ENCODE measurements at places on chromosomes 6 and 20.

DNA sequence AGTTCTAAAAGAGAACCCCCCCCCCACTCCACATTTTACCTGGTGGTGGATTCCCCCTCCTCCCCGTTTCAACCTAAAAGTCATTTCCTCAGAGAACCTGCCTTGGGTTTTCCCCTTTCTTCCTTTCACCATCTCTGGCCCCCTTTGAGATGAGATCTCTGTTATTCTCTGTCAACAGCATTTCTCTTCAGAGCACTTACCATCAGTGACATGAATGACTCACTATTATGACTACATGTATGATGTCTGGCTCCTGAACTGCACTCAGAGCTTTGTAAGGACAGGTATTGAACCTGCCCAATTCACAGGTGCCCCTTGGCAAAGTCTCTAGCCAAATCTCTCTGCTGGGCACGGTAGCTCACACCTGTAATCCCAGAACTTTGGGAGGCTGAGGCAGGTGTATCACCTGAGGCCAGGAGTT is 61.4 kb upstream of the JARID2 start:
- DNase-seq, result no peak

GRCh38 chr20:23782366-23782983 is 31.7 kb upstream of the CST1 start:
- peak; percentile 29 for DNase-seq

DNA sequence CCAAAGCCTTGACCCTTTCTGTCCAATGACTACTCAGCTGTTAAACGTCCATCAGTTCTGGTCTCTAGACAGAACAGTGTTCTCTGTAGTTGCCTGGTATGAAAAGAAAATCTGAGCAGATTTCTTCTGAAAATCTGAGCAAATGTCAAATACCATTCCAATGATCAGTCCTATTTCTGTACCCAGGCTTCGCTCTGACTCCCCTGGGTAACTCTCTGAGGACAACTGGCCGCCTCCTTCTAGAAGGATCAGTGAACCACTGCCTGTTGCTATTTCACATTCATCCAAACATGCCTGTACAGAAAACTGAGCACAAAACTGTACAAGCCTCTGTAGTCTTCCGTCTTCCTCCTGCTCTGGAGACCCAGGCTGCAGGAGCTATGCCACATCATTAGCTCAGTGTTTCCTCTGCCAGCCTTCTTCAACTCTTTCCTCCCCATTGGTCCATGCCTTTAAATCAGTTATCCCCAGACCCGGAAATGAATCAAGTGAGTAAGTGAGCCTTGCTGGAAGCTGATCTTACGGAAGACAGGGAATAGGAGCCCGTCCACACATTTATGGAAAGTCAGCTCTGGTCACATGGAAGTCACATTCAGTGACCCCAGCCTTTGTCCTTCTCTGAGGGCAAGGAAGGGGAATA is 63.3 kb downstream of the DAAM2 start:
- DNase-seq, result no peak

DNA sequence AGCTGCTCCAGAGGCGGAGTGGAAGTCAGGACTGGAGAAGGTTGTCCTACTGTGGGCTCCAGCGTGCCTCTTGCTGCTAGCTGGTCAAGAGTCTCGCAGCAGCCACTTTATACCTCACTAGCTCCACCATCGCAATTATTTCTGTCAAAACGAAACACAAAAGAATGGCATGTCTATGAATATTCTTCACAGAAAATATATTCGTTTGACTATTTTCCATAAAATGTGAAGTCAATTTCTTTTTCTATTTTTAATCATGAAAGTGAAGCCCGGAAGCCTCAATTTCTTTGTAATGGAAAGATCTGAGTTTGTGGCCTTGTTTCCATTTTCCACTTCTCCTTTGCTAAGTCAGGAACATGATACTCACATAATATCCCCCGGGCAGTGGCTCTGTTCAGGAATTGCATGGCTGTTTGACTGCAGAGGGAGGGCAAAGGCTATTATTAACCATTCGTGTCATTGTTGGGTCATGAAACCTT is 51.7 kb downstream of the DTD1 start:
- DNase-seq, result no peak

DNA sequence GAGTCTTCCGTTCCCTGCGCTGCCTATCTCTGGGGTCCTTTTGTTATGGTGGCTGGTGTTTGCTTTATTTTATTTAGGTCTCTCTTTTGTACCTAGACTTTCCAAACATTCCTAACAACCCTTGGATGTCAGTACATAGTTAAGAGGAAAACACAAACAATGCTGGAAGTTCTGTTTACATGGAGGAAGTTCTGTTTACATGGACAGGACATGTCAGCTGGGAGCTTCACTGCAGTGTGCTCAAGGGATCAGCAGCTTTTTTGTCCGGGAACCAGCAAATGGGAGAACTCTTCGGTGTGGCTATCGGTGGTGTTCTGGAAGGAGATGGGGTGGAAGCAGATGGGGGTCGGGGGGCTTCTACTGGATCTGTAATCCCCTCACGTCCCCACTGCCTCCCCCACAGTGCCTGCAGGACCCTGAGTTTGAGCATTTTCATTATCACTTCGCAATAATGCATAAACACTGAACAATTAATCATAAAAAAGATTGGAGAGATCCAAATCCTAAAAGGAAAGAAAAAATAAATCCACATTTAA is 2.7 kb downstream of the SERPINB6 start:
- no peak for DNase-seq

GRCh38 chr6:81752921-81753710 is 635 bp upstream of the TENT5A start:
- peak; percentile 97 for DNase-seq

DNA sequence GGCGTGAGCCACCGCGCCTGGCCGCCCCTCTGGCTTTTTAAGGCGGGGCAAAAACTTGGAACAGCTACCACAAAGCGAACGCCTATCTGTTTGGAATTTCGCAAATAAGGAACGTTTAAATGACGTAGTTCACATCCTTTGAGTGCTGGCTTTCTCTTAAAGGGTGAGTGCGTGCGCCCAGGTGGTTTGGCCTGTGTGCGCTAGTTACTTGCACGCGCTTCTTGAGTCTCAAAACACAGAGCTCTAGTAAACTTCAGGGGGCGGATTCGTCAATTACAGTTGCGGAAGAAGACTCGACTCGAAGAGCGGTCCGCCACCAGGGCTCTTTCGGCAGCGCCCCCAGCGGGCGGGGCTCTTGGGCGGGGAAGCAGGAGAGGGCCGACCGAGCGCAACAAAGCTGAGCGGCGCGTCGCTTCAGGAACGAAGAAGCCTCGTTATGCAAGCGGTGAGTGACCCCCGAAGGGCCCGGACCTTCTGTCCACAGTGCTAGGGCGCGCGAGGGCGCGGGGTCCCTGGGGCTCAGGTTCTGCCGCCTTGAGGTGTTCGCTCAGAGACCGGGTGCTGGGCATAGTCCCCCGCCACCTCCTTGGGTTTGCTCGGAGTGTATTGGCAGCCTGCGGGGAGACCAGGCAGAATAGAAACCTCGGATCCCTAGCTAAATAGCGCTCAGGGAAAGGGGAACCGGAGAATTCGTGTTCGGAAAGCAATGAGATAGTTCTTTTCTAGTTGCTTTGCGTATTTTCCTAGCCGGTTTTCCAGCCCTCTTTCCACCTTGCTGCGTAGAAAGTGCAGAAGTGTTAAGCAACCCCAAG is at the start of gene SYCP2L:
Gene SYCP2L (plus strand): TSS at position 362 of the 812 bp plus-strand sequence. CDS start 75 bp downstream, at position 437.
- DNase-seq, result peak; percentile 64

- DNase-seq, result no peak
Observed at GRCh38 chr6:154537511-154538325, 27.2 kb upstream of the CNKSR3 start.

- DNase-seq, result no peak
Observed at GRCh38 chr6:75657327-75657726, 55.6 kb downstream of the SENP6 start.

- DNase-seq, result no peak
Observed at GRCh38 chr20:7348253-7348652, 580.8 kb downstream of the BMP2 start.

DNA sequence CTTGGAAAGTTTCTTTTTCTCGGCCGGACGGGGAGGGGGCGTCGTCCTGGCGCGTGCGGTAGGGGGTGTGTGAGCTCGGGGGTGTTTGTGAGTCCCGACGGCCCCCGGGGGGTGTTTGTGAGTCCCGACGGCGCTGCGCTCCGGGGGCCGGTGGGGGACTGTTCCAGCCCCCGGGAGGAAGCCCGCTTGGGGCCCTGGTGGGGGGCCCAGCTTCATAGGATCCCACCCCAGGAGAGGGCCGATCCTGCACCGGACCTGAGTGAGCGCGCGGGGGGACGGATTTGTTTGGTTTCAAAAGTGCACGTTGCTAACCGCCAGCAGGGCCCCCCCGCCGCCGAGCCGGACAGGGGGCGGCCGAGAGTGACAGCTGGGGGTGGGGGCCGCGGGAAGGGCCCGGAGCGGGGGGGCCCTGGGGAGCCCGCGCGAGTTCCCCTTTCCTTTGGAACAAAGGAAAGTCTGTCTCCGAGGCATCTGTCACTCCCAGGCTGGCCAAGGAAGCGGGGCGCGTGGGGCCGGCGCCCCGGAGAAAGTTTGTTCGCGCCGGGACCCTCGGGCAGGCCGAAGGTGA is 485 bp downstream of the TGIF2 start:
- DNase-seq, result no peak

- DNase-seq, result no peak
Observed at GRCh38 chr6:106079961-106080762, 6.0 kb upstream of the PRDM1 start.

DNA sequence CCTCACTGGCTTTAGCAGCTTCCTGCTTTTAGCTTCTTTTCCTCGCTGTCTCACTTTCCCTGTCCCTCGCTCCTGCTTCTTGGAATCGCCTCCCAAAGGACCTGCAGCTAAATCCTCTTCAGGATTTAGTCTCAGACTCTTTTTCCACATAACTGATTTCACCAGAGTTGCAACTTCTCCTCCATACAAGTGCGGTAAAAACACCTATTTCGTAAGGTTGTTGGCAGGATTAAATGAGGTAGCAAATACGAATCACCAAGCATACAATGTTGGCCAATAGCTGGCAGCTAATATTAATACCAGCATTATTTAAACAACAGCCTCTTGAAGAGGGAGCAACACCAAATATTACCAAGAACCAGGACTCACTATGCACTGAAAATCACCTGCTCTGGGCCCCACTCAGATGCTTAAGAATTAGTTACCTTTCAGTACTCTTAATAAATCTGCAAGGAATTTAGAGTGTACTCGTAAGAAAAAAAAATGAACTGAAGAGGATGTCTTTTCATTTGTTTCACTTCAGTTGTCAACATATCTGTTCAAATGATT is 123.0 kb downstream of the DTNBP1 start:
- DNase-seq, result no peak

DNA sequence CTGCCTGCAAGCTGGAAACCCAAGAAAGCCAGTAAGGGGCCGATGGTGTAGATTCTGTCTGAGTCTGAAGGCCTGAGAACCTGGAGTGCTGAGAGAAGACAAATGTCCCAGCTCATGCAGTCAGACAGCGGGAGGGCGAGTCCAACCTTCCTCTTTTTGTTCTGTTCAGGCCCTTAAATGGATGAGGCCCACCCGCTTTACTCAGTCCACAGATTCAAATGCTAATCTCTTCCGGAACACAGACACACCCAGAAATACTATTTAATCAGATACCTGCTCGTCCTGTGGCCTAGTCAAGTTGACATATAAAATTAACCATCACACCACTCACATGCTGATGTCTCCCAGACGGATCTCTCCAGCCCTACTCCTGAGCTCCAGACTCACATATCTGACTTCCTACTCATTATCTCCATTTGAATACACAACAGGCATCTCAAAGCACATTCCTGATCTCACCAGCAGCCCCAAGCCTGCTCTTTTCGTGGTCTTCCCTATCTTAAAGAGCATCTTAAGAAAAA is 26.7 kb upstream of the SRC start:
- no peak for DNase-seq

- no peak for DNase-seq
Observed at GRCh38 chr20:57164872-57165271, 101.6 kb downstream of the BMP7 start.

GRCh38 chr6:130314271-130314670 is 51.5 kb upstream of the TMEM200A start:
- no peak for DNase-seq

DNA sequence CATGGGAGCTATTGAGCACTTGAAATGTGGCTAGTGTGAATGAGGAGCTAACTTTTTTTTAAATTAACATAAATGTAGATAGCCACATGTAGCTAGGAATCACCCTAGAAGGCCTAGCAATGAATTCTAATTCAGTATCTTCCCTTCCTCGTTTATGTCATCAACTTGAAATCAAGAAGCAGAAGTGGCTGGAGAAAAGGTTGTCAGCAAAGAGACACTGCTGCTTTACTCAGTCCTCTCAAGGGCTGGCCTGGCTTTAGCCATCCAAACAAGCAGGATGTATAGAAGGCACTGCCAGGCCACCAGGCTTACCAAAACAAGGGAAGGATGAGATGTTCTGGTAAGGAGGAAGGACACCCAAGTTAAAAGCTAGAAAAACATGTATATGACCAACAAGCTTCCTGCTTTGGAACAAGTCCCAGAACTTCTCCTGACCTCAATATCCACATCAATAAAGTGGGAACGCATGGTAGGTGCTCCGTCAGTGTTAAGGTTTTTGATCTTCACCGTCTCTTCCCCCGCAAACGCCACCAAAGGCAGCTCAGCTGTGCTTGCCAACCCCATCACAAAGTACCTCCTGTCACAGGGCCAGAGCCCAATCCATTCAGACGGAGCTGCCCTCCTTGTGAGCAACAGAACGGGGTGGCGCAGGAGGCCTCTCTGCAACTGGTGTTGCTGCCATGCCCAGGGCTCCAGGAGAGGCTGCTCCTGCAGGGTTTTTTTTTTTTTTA is 235.8 kb upstream of the RIN2 start:
- no peak for DNase-seq

GRCh38 chr6:165915022-165915770 is 252.2 kb upstream of the PDE10A start:
- no peak for DNase-seq

DNA sequence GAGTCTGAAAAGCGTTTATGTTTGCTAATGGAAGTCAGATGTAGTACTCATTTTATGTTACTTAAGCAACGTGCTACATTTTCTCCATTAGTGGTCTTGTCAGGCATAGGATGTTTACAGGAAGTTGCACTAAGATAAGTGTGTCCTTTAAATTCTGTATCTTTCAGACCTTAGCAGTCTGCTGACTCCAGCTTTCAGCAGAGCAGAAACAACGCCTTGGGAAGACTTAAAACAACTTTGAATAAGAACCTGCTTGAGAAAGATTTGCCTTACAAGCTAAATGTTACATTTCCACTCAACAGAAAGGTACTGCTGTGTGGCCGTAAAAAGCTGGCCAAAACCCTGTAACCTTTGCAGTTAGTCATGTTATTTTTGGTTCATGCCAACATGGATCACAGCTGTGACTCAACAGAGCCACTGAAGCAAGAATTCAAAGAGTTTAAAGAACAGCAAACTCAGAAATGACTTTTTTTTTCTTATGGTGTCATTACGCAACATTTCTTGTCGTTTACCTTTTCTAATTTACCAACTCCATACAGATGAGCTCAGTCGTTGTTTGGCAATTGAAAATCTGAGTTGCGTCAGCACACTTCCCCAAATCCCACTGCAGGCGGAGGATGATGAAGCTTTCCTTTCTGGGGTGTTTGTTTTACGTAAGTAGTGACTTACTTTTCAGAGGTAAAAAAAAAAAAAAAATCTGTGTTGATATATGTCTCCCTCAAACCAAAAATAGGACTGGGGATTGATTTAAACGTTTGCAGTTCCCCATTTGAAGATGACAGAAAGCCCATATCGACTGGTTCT is 27.9 kb upstream of the BMP6 start:
- DNase-seq, result peak; percentile 99

Measured in cardiac fibroblast (primary cell).